ENCODE measurements at places on chromosomes 1 and 21. TPM values are rescaled to one million over a fixed set of nuclear protein-coding genes. Genes with fewer than 3 reads are reported as not detected.

DNA sequence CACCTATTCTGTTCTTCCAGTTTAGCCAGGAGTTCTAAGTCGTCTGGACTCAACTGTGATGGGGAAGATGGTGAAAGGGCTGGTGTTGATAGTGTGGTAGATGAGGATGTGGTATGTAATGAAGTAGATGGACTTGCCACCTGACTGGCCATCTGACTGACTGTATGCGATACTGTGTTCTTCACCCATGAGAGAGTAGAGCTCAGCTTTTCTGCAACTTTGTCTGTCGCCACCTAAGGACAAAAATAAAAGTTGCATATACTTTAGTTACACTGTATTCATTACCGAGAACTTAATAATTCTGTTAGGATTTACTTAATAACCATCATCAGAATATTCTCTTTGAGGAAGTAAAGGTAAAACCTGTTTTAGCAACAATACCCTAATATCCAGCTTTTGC, 48.5 kb downstream of the EVI5 start:
- DNase-seq: no peak

DNA sequence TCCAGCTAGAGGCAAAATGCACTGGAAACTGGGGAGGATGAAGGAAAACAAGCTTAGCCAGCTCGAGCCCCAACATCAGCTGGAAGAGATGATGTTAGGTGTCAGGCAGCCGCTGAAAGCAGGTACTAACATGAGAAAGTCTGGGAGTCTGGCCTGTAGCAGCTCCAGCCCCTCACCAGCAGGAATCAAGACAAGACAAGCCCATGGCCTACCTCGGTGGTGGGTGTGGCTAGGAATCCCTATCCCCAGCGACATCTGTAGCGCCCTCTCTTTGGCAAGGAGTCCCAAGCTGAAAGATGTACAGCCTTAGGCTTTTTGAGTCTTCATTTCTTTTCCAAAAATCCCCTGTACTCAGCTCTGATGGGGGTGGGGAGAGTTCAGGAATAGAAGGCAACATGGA, 2.6 kb downstream of the DLGAP3 start:
- DNase-seq: no peak

DNA sequence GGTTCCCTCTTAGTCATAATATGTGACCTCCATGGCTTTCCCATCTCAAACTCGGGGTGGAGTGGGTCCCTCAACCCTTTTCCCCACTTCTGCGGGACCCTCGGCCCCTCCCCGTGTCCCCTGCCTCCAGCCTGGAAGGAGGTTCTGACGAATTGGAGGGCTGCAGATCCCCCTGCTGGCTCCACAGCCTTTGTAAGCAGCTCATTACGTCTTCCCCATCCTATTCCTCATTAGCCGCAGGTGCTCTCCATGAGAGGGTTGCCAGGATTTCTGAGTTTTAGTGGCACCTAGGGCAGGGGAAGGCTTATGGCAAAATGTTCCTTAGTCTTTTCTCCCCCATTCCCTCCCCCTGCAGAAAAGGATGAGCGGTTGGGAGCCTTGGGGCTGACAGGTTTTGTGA, 8.3 kb downstream of the ACTL8 start:
- no peak for DNase-seq

GRCh38 chr1:150487763-150488115, 520 bp downstream of the TARS2 start:
- peak; percentile 29 for DNase-seq

- no peak for DNase-seq
These were observed 3.2 kb downstream of the DPT start for GRCh38 chr1:168725831-168726230.

GRCh38 chr21:38298832-38299231, 42.0 kb downstream of the KCNJ15 start:
- no peak for DNase-seq

DNA sequence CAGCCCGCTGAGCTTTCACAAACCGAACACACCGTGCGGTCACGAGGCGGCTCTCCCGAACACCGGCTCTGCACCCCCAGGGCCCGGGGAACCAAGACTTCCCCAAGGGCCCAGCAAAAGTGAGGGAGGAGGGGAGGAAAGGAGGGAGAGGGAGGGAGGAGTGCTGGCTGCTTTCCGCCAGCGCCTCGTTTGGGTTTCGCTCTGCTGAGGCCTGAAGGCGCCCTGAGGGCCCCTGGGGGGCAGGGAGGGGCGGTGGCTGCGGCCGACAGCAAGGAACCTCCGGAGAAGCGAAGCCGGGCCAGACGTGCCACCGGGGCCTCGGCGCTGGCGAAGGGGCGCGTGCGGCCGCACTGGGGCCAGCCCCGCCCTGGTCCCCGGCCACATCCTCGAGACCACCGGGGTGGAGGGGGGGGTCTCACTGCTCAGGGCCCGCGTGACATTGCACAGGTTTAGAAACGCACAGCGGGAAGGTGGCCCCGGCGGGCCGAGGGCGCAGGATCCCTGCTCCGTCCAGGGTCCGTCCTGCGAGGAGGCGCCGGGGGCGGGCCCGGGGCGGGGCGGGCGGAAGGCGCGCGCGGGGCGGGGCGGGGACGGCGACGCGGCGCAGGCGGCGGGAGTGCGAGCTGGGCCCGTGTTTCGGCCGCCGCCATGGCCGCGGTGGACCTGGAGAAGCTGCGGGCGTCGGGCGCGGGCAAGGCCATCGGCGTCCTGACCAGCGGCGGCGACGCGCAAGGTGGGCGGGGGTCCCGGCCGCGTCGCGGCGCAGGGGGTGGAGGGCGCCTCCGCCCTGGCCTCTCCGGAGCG, at the start of gene PFKL:
Gene PFKL (plus strand): TSS at position 596 of the 804 bp plus-strand sequence. CDS start 53 bp downstream, at position 649.
- no peak for DNase-seq

DNA sequence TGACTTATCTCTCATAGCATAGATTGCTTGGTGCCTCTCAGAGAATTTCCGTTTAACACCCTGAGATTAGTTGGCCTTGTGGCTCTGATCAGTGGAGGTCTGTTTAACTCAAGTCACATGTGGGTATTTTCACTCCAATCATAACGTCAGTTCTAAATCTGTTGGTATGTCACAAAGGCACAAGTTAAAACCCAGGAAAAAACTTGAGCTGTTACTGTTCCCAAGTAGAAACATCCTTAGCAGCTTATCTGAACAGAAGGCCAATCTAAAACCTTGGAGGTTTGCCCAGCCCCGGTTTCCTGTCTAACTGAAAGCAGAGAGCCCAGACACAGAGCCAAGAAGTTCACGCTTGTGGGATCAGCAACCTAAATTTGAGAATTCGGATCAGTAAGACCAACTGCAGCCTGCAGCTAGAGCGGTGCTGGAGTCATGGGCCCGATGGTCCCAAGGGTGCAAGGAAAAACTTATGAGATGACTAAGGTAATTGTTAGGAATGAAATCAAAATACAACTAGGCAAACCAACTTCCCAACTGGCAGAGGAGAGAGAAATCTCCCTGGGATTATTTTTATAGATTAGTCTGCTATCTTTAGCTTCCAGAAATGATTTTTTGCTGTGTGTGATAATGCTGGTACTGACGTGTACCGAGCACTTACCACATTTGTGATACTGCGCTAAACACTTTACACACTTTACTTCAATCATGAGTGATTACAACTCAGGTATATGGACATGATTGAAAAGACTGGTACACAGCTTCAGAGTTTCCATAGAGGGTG, 90.2 kb upstream of the C1orf21 start:
- DNase-seq: peak; percentile 88

- DNase-seq: no peak
These were observed 243.0 kb downstream of the KIF26B start for GRCh38 chr1:245397771-245398170.

The PDE4B gene
- 14.9 TPM for total RNA-seq
